ENCODE measurements at places on chromosomes 6 and 20. TPM values are rescaled to one million over a fixed set of nuclear protein-coding genes. Genes with fewer than 3 reads are reported as not detected.
A peak's percentile ranks its signal among the peaks of the same experiment; 100 is the strongest.

DNA sequence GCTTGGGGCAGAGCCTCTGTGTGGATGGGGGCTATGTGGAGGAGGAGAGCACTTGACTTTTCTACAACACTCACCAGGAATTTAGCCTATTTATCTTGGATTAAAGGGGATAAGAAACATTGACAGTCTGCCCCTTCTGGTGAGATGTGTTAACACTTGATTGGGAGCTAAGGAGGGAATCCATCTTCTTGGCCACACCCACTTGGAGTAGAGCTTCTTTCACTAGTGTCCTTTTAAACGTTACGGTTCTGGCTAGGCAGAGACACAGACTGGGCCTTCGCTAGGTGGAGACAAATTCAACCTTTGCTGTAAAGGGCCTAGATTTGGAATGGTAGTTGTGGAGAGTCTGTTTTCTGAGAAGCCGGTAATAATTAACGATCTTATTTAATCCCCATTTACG is 15.5 kb upstream of the TPBG start:
- H3K4me1 ChIP-seq: no peaks in the 10 kb centered on the region
- H3K27ac ChIP-seq: no peak overlapping the region
- no peak for DNase-seq
- no peak overlapping the region for H3K4me3 ChIP-seq
- no peaks in the 10 kb centered on the region for H3K36me3 ChIP-seq

DNA sequence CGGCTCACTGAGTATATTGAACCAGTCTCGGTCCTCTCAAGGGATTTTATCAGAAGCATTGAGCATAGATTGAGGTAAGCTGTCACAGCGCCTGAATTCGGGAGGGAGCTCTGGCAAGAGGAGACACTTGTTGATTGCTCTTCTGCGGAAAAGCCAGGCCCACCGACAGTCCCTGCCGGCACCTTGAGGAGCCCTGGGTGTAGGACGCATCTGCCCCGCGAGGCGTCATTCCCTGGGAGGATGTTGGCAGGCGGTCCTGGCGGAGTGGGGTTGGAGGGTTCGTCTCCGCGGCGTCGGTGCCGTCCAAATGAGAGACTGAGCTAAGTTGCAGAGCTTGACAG is 843 bp downstream of the FBXO9 start:
- H3K27me3 ChIP-seq: no peaks in the 10 kb centered on the region
- DNase-seq: peak; percentile 47

DNA sequence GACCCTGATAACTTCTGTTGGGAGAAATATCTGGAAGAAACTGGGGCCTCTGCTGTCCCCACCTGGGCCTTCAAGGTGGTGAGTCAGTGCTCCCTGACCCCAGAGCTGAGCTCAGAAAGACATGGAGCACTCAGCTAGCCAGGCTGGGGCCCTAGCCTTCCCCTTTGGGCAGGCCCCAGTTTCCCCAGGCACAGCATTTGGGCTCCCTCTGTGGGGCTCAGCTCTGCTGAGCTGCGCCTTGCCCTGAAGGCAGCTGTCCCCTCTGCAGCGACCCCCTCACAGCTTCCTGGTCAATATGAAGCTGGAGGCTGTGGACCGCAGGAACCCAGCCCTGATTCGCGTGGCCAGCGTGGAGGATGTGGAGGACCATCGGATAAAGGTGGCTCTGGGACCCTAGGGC is 24.8 kb upstream of the SGK2 start:
- no peak for DNase-seq
- H3K27me3 ChIP-seq: no peaks in the 10 kb centered on the region
- no peak overlapping the region for H3K4me3 ChIP-seq
- no peaks in the 10 kb centered on the region for H3K36me3 ChIP-seq

GRCh38 chr20:52936351-52937340 is 35.5 kb upstream of the TSHZ2 start:
- no peaks in the 10 kb centered on the region for H3K36me3 ChIP-seq
- no peak overlapping the region for H3K27ac ChIP-seq
- no peaks in the 10 kb centered on the region for H3K4me1 ChIP-seq
- no peak overlapping the region for H3K4me3 ChIP-seq

GRCh38 chr20:62025394-62025793 is 40.3 kb downstream of the TAF4 start:
- no peaks in the 10 kb centered on the region for H3K36me3 ChIP-seq
- H3K4me1 ChIP-seq: peaks cover 20% of the 10 kb centered on the region
- no peak for DNase-seq
- H3K27ac ChIP-seq: no peak overlapping the region
- no peak overlapping the region for H3K4me3 ChIP-seq

DNA sequence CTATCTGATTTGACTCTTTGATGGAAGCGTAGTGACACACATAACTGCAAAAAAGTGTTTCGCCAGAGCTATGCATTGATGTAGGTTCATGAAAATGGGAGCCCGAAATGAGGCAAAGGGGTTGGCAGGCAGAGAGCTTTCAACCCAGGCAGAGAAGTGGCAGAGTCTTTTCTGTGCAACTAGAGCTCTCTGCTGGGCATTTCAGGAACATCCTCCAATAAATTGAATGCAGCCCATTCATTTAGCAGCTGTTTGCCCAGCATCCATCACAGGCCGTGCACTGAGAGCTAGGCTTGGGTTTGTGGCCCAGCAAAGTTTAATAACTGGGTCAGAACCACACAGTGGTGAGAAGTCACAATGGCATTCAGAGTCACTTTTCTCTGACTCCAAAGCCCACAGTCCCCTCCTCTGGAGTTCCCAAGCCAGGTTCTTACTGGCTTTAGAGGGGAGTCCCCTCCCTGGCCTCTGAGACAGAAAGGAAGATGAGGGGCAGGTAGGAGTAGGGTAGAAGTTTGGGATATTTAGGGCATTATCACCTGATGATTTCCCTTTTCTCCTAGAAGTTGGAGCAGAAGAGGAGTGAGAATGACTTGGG is 31.8 kb upstream of the ELMO2 start:
- no peaks in the 10 kb centered on the region for H3K4me1 ChIP-seq
- H3K27me3 ChIP-seq: no peaks in the 10 kb centered on the region
- H3K36me3 ChIP-seq: no peaks in the 10 kb centered on the region
- peak; percentile 24 for DNase-seq

GRCh38 chr20:11210611-11211010 is 536.8 kb upstream of the JAG1 start:
- H3K4me3 ChIP-seq: no peak overlapping the region
- H3K36me3 ChIP-seq: no peaks in the 10 kb centered on the region
- no peak overlapping the region for H3K27ac ChIP-seq
- H3K27me3 ChIP-seq: no peaks in the 10 kb centered on the region
- no peak for DNase-seq

BPIFA1 gene
- not detected for total RNA-seq
